Activated naive CD8-positive, alpha-beta T cell treated with anti-CD3 and anti-CD28 coated beads, Interleukin-2, amount 10 ng/mL, durations not matched to agents 7 days and 5 days (primary cell): ENCODE measurements at places on chromosomes 5 and 9. TPM values are rescaled to one million over a fixed set of nuclear protein-coding genes. Genes with fewer than 3 reads are reported as not detected.

Gene GFI1B
- not detected for total RNA-seq

Gene CDC20B
- 0.28 TPM for total RNA-seq

Gene TLE1
- total RNA-seq: 0.91 TPM

Gene FAM200C
- 0.61 TPM for total RNA-seq

Gene GABBR2
- total RNA-seq: not detected

Gene SOHLH1
- total RNA-seq: not detected

Gene BTNL3
- total RNA-seq: not detected

Gene KIF12
- total RNA-seq: not detected

Gene GABRA1
- not detected for total RNA-seq

DNA sequence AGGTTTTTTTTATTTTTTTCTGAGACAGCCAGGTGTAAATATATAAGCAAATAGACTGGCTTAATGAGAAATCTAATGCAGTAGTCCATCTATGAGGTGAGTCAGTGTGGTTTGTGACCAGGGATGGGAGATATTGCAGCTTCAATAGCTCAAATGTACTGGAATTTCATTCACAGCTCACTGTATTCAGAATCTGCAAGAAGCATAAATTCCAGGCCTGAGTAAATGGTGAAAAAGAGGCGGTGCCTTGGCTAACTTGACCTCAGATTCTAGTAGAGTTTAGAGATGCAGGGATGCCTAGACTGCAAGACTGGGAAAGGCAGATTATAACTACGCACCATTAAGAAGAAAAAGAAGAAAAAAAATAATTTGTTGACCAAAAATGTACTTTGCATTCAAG, 151.9 kb upstream of the SMC2 start:
- H3K4me3 ChIP-seq: no peak overlapping the region
- no peak for DNase-seq
- H3K27ac ChIP-seq: no peak overlapping the region
- H3K36me3 ChIP-seq: no peaks in the 10 kb centered on the region
- no peaks in the 10 kb centered on the region for H3K4me1 ChIP-seq

DNA sequence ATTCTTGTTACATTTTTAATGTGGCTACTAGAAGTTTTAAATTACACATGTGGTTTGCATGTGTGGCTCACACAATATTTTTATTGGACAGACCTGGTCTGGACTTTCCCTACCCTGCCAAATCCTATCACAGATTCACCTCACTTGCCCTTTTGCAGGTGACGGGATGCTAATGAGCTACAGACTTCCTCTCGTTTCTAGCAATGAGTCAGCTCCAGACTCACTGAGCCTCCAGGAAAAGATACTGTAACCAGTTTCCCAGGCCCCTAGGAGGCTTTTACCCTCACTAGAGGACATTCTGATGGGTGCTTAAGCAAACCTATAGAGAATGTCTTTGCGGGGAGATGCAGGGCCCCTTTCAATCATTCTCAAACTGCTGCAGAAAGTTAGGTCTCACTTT, 135.4 kb downstream of the WDR41 start:
- H3K4me3 ChIP-seq: no peak overlapping the region
- no peaks in the 10 kb centered on the region for H3K27me3 ChIP-seq
- no peak for DNase-seq
- peaks cover 9% of the 10 kb centered on the region for H3K4me1 ChIP-seq
- H3K27ac ChIP-seq: no peak overlapping the region
- no peaks in the 10 kb centered on the region for H3K36me3 ChIP-seq

- DNase-seq: peak; percentile 26
- no peaks in the 10 kb centered on the region for H3K36me3 ChIP-seq
- H3K27ac ChIP-seq: no peak overlapping the region
- H3K4me3 ChIP-seq: no peak overlapping the region
- no peaks in the 10 kb centered on the region for H3K27me3 ChIP-seq
- peaks cover 5% of the 10 kb centered on the region for H3K4me1 ChIP-seq
Observed at GRCh38 chr5:180603076-180603594, 11.8 kb upstream of the SCGB3A1 start.

DNA sequence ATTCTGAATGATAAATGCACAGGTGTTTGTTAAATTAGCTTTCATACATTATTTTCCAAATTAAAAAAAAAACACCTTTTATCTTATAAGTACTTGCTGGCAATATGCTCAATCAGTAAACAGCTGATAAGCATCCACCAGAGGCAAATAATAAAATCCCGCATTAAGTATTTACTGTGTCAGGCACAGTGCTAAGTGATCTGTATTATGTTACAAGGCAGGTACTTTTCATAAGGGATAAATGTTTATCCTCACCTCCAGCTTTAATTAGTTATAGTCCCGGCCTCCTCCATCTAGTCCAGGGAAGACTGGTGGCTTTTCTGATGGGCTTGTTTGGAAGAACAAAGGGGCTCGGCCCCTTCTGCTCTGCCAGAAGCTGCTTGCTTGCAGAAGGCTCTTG, 40.1 kb downstream of the PFDN1 start:
- no peak overlapping the region for H3K4me3 ChIP-seq
- H3K4me1 ChIP-seq: peaks cover 58% of the 10 kb centered on the region
- no peaks in the 10 kb centered on the region for H3K27me3 ChIP-seq
- peak overlapping the region; percentile 55 for H3K27ac ChIP-seq
- H3K36me3 ChIP-seq: peaks cover 32% of the 10 kb centered on the region

DNA sequence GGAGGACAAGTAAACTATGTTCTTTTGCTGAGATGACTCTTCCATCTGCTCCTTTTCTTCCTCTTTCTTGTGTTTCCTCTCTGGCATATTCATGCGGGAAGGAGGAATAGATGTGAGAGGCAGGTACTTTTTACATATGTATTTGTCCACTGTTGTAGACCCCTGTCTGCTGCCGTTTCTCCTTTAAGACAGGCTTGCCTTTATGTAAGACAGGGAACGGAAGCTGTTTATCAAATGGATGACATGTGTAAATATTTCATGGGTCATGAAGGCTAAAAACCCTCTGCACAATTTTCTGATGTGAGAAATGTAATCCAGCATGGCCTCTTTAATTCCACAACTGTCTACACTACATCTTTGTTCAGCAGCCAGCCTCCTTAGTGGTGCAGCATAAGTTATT, 1525.5 kb upstream of the NUDT12 start:
- H3K4me1 ChIP-seq: no peaks in the 10 kb centered on the region
- no peaks in the 10 kb centered on the region for H3K27me3 ChIP-seq
- DNase-seq: no peak

DNA sequence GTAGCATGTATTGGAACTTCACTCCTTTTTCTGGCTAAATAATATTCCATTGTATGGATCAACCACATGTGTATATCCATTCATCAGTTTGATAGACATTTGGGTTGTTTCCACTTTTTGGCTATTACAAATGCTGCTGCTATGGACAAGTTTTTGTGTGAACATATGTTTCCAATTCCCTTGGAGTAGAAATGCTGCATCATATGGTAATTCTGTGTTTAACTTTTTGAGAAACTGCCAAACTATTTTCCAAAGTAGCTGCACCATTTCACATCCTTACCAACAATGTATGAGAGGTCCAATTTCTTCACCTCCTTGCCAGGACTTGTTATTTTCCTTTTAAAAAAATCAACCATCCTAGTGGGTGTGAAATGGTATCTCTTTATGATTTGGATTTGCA, 8.4 kb downstream of the FRRS1L start:
- no peaks in the 10 kb centered on the region for H3K4me1 ChIP-seq
- no peak overlapping the region for H3K4me3 ChIP-seq
- peaks cover 34% of the 10 kb centered on the region for H3K27me3 ChIP-seq
- no peak for DNase-seq
- H3K27ac ChIP-seq: no peak overlapping the region

DNA sequence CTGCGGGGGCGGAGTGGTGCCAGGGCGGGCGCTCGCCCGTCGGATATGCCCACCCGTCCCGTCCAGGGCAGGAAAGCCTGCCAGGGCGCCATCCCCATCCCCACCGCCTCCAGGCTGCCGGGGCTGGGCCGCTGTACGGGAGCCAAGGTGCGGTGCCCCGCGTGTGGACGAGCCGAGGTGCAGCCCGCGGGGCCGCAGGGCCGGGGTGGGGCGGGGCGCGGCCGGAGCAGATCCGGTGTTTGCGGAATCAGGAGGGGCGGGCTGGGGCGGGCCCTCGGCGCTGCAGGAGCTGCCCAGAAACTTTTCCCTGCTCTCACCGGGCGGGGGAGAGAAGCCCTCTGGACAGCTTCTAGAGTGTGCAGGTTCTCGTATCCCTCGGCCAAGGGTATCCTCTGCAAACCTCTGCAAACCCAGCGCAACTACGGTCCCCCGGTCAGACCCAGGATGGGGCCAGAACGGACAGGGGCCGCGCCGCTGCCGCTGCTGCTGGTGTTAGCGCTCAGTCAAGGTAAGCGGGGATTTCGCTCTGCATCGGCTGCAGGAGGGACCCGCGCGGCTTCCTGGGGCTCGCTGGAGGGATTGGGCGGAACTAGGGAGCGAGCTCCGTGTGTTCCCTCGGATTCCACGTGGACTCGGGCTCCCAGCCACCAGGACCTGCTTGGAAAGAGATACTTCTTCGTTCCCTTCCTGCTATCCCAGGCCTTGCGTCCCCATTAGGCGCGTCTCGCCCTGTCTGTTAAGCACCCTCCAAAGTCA, at the start of gene ITGA2:
Gene ITGA2 (plus strand): TSS at position 328 of the 756 bp plus-strand sequence. CDS start 117 bp downstream, at position 445.
- peak within 1 kb of the TSS; percentile 81 for H3K4me3 ChIP-seq
- DNase-seq: peak; percentile 68
- H3K4me1 ChIP-seq: peaks cover 13% of the 10 kb centered on the region
- peak within 1 kb of the TSS; percentile 62 for H3K27ac ChIP-seq

DNA sequence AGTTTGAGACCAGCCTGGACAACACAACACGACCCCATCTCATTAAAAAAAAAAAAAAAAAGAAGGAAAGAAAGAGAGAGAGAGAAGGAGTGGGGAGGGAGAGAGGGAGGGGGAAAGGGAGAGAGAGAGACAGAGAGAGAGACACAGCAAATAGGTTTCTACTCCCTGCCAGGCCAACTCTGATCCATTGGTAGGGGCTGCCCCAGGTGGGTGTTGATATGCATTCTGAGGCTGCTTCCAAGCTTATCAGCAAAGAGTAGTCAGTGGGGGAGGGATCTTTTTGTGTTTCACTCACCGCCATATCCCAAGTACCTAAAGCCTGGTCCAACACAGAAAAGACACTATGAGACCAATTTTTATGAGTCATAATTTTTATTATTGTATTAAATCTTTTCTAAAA, 57.0 kb upstream of the SAP30L start:
- no peak overlapping the region for H3K4me3 ChIP-seq
- H3K27ac ChIP-seq: no peak overlapping the region
- no peak for DNase-seq
- peaks cover 8% of the 10 kb centered on the region for H3K4me1 ChIP-seq
- peaks cover 23% of the 10 kb centered on the region for H3K36me3 ChIP-seq
- H3K27me3 ChIP-seq: no peaks in the 10 kb centered on the region

DNA sequence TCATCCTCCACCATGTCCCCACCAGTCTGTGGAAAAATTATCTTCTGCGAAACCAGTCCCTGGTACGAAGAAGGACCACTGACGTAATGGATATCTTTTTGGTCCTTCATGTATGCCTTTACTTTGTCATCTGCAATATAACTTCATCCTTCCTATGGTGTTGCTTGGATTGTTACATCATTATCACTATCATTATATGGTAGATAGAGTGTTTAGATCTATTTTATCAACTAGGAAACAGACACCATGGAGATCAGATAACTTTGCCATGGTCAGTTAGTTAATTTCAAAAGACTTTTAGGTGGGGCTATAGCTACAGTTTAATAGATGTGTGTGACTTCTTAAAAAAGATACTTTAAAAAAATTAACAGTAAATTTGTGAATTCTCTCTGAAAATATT, 23.8 kb upstream of the CAMLG start:
- H3K27ac ChIP-seq: no peak overlapping the region
- no peaks in the 10 kb centered on the region for H3K4me1 ChIP-seq
- H3K4me3 ChIP-seq: no peak overlapping the region
- DNase-seq: no peak
- H3K36me3 ChIP-seq: peaks cover 18% of the 10 kb centered on the region
- H3K27me3 ChIP-seq: no peaks in the 10 kb centered on the region

GRCh38 chr5:139901986-139902385, 106.4 kb downstream of the PSD2 start:
- H3K4me3 ChIP-seq: no peak overlapping the region
- H3K36me3 ChIP-seq: no peaks in the 10 kb centered on the region
- H3K27ac ChIP-seq: no peak overlapping the region

DNA sequence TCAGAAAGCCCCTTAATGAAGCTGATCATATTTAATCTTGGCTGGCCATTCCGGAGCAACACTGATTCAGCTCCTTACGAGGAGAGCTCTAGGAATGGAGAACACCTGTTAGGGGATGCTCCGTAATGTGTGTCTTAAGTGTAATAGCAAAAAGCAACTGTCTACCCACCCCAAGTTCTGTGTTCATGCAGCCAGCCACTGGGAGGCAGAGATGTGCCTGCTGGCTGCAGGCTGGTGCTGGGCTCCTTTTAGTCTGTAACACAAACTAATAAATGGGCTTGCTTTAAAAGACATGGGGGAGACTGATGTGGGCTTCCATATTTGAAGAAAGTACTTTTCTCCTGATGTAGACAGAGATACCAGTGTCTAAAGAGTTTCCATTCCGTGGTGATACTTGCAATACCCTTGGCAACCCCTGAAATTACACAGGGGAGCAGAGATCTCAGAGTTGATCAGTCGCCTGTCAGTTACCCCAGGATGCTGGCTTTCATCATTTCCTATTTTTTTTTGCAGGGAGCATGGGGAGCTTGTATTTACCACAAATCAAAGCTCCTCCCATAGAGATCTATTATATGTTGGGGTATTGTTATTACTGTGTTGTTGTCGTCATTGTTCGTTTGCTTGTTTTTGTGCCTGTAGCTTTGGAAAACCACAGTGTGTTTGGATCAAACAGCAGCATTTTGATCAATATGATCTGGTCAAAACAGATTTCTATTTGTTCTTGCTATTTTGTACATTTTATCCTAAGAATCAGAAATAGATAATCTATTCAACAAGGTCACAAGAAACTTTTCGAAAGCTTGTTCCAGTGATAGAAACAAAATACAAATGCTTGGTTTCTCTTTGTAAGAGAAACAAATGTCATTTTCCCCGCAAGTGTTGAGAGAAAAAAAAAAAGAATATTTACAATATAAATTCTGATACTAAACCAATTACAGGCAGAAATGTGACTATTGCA, 65.8 kb downstream of the MTX3 start:
- H3K27me3 ChIP-seq: peaks cover 4% of the 10 kb centered on the region
- H3K4me1 ChIP-seq: no peaks in the 10 kb centered on the region
- no peaks in the 10 kb centered on the region for H3K36me3 ChIP-seq

DNA sequence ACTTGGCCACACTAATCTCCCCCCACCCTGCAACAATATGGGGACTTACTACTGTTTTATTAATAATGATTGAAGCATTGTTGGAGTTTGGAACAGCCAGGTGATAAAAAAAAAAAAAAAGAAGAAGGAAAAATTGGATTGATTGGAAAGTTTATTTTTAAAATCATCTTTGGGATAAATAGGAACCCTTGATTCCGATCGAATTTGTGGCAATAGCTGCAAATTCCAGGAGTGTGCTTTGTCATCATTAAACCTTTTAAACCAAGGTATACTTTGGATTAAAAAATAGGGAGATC, 907 bp upstream of the NR2F1 start:
- H3K36me3 ChIP-seq: peaks cover 1% of the 10 kb centered on the region
- no peak overlapping the region for H3K4me3 ChIP-seq
- no peak for DNase-seq
- H3K27ac ChIP-seq: no peak overlapping the region

- H3K27me3 ChIP-seq: no peaks in the 10 kb centered on the region
- H3K36me3 ChIP-seq: no peaks in the 10 kb centered on the region
- no peak for DNase-seq
- H3K4me1 ChIP-seq: no peaks in the 10 kb centered on the region
Observed at GRCh38 chr5:23727271-23727670, 219.9 kb downstream of the PRDM9 start.

GRCh38 chr5:114648940-114649339, 287.1 kb downstream of the KCNN2 start:
- no peaks in the 10 kb centered on the region for H3K4me1 ChIP-seq
- no peaks in the 10 kb centered on the region for H3K36me3 ChIP-seq
- peaks cover 3% of the 10 kb centered on the region for H3K27me3 ChIP-seq
- H3K4me3 ChIP-seq: no peak overlapping the region
- DNase-seq: no peak
